ENCODE measurements at places on chromosomes 1 and 21. TPM values are rescaled to one million over a fixed set of nuclear protein-coding genes. Genes with fewer than 3 reads are reported as not detected.

DNAJB4 gene
- total RNA-seq: 20.7 TPM

PADI2 gene
- 0.24 TPM for total RNA-seq

SASS6 gene
- 3.6 TPM for total RNA-seq

SLAMF7 gene
- total RNA-seq: 0.46 TPM

KRTAP19-1 gene
- not detected for total RNA-seq

HAO2 gene
- 0.50 TPM for total RNA-seq

HCRTR1 gene
- not detected for total RNA-seq

PLD5 gene
- total RNA-seq: 0.35 TPM

RHBDL2 gene
- not detected for total RNA-seq

NOS1AP gene
- total RNA-seq: 1.8 TPM

MAPKAPK2 gene
- 69.6 TPM for total RNA-seq

AIM2 gene
- 0.95 TPM for total RNA-seq

FAM72C gene
- 0.24 TPM for total RNA-seq
